ENCODE measurements at places on chromosomes 4 and X.

DNA sequence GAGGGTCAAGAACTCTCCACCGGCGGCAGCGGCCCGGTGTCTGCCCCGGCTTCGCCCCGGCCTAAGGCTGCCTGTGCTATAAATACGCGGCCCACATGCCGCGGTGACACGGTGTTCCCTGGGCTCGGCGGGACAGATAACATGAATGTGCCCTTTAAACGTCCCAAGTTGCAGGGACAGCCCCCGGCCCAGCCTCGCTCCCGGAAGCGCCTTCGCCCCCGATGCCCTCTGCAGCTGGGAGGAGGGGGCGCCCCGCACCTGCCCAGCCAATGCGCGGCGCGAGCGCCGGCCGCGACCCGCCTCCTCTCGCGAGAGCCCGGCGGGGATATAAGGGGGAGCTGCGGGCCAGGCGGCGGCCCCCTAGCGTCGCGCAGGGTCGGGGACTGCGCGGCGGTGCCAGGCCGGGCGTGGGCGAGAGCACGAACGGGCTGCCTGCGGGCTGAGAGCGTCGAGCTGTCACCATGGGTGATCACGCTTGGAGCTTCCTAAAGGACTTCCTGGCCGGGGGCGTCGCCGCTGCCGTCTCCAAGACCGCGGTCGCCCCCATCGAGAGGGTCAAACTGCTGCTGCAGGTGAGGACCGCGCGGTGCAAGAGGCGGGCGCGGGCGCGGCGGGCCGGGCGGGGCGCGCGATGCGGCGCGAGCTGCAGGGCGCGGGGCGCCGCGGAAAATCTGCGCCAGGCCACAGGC, at the start of gene SLC25A4:
Gene SLC25A4 (plus strand): TSS at position 355 of the 689 bp plus-strand sequence. CDS start 107 bp downstream, at position 462.
- DNase-seq = peak; percentile 82

- no peak for DNase-seq
Measured at GRCh38 chr4:112889199-112889598, 160.3 kb upstream of the ANK2 start.

DNA sequence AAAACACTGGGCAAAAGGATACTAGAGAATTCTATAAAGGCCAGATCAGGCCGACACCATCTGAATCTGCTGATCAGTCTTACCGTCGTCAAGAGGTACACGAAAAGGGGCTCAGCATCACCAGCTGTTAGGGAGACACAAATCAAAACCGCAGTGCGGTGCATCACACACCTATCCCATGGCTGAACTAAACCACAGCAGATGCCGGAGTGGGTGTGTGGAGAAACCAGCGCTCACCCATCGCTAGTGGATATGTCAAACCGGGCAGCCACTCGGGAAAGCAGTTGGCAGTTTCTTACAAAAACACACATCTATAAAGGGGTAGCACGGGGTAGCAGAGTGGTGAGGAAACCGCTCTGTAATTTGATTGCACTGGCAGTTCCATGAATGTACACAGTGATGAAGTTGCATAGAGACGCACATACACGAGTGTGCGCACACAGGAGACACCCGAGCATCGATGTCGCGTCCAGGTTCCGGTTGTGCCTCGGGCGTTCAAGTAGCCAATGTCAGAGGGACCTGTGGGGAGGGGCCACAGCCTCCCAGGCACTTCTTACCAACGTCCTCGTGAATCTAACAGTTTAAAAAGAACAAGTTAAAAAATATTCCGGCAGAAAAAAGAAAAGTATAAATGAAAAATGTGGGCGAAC, 23.1 kb upstream of the CCNQ start:
- DNase-seq = no peak

DNA sequence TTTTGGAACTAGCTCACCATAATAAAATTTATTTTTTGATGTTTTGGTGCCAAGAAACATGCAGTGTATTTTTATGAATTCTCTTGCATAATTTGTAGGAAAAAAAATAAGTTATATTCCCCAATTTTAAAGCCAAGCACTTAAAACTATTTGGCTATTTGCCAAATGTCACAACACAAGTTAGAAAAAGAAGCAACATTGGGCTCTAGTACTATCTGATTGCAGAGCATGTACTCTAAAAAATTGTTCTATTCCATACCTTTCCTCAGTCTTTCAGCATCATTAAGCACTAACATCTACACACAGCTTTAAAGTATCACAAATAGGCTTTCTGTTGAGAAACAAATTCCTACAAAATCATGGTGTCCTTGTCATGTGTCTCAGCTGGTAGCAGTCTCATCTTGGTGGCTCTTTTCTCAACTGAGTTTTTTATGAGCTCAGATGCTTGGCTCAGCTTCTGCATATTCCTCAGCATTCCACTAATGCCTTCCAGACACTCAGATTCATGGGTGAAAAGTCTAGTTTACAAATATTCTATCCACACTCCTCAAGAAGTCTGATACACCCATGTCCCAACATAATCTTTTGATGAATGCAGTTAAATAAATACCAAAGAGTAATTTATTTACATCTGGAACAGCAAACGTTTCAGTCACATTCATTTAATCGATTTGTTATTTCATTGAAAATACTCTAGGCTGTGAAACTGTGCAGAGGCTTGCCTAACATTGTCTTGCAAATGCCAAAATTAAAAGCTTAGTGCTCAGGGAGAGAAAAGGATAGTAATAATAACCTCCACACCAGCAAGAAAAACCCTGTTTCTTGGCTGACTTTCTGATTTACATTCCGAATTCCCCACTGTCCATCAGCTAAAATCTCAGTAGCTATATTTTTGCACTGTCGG, 2209.9 kb downstream of the PCDH7 start:
- DNase-seq = no peak

GRCh38 chr4:80137631-80138030, 59.7 kb upstream of the PRDM8 start:
- DNase-seq = no peak

GRCh38 chr4:4914059-4914820, 54.8 kb downstream of the MSX1 start:
- DNase-seq = no peak

DNA sequence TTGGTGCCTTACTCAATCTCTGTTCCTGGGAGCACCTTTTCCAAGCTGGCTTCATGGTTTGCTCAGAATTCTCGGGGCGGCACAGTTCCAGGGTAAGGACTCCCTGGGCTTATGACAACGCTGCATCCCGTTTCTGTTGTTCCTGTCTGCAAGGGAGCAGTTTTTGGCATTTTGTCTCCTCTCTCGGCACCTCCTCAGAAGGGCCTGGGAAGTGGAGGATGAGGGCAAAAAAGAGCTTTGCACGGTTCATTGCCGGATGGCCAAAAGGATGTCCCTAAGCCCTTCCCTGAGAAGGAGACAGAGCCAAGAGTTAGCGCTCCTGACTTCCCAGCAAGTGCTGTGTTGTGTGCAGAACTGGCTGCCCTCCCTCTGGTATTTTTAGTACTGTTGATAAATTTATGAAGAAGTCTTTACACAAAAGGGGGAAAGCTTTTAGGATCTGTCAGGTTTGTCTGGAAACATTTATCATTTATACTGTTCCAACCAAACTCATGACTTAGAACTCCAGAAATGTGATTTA, 13.4 kb downstream of the SRD5A3 start:
- DNase-seq = no peak

GRCh38 chr4:102599886-102600285, 98.7 kb downstream of the NFKB1 start:
- DNase-seq = no peak

DNA sequence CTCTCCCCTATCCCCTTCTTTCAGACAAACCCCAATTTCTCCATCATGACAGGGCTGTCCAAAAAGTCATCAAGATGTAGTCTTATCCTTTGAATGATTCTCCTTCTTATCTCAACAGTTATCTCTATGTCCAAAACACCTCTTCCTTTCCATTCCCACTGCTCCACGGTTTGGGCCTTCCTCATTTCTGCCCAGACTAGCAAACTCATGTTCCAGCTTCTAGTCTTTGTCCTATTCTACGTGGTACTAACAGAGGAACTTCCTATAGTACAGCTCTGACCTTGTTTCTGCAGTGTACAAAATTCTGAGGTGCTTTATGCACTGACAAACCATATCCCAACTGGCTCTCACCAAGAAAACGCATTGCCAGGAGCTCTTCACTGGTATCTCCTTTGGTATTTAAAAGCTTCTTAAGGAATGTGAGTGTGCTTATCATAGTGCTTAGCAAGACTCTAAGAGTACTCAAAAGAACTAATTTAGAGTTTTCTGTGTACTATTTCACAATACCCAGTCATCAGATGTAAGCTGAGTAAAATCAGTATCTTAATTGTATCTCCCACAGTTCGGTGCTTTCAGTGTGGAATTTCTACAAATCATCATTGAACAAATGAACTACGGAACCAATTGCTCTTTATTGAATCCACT, 65.5 kb downstream of the MAML3 start:
- DNase-seq = no peak

Measured in SK-MEL-5 (cell line).